Fibroblast of skin of left quadriceps (primary cell): ENCODE measurements at places on chromosomes 2 and 18.

DNA sequence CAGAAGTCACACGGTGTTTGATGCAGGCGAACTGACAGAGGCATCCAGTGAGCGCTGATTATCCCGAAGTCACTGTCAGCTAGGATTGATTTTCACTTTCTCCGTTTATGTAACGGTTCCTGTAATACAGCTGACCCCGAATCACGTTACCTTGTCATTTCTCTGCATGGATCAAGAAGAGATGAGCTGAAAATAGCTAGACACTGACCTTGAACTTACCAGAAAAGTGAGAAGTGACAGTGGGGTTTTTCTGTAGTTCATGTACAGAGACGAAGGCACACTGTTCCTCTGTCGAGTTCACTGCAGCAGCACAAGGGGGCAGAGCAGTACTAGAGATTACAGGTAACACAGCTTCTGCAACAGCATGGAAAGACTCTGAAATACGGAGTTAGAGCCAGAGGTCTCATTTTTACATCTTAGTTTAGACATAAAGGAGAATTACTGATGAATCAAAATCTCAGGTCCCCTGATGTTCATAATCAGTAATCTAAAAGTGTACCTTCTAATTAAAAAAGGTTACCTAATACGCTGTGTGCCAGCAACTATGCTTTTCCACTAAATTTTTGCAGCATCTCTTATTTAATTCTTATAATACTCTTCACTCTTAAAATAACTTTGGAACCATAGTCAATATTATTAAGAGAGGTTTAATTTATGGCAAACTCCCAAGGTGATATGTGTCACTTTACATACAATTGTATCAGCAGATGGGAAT lies 33.1 kb downstream of the ARHGAP15 start:
- DNase-seq, result no peak

- DNase-seq, result no peak
Observed at GRCh38 chr2:197657562-197657961, 17.8 kb downstream of the RFTN2 start.

GRCh38 chr2:62398356-62398755 lies 107.6 kb downstream of the TMEM17 start:
- no peak for DNase-seq

DNA sequence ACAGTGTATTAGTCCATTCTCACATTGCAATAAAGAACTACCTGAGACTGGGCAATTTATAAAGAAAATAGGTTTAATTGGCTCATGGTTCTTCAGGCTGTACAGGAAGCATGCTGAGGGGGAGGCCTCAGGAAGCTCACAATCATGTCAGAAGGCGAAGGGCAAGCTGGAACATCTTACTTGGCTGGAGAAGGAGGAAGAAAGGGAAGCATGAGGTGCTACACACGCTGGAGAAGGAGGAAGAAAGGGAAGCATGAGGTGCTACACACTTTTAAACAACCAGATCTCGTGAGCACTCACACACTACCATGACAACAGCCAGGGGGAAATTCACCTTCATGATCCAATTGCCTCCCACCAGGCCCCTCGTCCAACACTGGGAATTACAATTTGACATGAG lies 95.3 kb upstream of the FAM110C start:
- DNase-seq, result no peak

- DNase-seq, result peak; percentile 34
Observed at GRCh38 chr2:235563056-235563910, 69.4 kb downstream of the AGAP1 start.

GRCh38 chr2:88724643-88725332 lies 33.3 kb downstream of the RPIA start:
- no peak for DNase-seq

DNA sequence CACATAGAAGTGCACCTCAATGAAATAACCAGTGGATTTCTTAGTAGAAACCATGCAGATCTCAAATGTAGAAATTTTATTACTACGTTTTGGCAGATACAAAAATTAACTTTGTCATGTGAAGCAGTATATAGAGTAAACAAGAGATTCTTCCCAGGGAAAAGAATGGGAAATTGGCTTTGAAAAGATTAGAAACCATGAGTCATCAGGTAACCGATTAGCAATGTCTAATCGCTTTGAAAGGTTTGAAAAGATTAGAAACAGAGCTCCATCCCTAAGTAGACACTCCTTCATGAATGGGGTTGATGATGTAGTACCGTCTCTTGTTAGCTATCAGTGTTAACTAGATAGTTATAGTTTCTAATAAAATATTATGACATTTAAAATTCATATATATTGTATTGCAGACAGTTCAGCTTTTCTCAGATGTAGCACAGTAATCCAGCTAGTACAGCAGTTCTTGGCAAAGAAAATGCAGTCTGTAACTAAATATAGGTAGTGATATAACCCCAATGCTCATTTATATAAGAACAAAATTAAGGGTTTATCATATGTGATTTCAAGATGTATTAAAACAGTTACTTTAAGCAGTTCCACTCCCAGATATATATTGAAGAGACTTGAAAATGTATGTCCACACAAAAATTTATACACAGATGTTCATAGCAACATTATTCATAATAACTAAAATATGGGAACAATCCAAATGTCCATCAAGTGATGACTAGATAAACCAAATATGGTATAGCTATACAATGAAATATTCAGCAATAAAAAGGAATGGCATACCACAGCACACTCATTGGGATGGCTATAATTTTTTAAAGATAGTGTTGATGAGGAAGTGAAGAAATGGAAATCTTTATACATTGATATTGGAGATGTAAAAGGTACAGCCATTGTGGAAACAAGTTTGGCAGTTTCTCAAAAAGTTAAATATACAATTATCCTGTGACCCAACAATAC lies 113.9 kb downstream of the PTPN4 start:
- DNase-seq, result peak; percentile 14

DNA sequence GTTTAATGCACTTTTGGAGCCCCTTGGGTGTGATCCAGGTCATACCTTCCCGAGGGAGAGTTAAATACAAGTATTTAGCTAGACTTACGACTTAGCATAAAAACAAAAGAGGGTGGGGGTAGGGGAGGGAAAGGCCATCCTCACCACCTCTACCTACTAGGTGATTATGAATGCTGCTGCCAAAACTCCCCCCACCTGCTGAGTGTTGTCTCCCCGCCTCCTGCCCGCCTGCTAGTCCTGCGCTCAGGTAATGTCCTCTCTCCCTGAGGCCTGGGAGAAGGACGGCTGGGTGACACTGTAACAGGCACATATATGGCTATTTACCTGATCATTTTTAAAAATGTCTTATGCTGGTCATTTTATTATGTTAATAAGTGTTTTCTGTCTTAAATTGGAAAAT lies 3.0 kb upstream of the NCKAP5 start:
- DNase-seq, result no peak

GRCh38 chr2:16248571-16249105 lies 308.3 kb downstream of the MYCN start:
- DNase-seq, result no peak

DNA sequence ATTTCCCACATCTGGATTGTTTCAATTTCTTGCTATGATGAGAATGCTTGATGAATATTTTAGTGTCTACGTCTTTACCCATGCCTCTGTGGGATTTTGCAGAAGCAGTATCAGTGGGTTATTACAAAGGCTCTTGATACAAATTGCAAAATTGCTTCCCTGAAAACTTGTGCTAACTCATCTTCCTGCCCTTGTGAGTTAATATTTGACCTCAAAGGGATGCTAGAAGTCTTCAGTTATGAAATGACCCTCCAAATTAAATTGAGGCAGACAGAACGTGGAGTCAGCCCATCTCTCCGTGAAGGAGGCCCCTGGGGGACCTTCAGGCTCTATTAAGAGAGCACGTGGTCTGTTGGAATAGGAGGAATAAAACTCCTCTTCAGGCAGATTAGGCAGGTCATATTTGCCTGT lies 239.2 kb upstream of the HS6ST1 start:
- DNase-seq, result peak; percentile 76

- DNase-seq, result no peak
Observed at GRCh38 chr2:233402789-233403188, 48.5 kb downstream of the DGKD start.

DNA sequence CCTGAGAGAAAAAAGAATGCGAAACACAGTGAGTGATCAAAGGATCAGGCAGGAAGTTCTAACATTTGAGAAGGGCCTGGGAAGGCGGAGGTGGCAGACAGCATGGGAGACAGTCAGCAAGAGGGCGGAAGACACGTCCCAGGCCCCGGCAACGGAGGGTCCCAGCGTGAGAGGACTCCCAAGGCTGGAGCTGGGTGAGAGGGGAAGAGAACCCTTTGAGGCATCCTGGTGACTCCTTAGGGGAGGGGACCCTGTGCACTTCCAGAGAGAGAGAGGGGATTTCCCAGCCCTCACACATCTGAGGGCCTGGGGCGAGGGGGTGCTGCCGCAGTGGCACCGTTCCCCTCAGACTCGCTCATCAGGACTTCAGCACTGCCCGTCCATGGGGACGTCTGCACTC lies 133.4 kb downstream of the RTP5 start:
- no peak for DNase-seq

- DNase-seq, result no peak
Observed at GRCh38 chr2:86284987-86285386, 52.4 kb downstream of the REEP1 start.

- DNase-seq, result no peak
Observed at GRCh38 chr18:5625076-5625475, 81.3 kb upstream of the EPB41L3 start.

DNA sequence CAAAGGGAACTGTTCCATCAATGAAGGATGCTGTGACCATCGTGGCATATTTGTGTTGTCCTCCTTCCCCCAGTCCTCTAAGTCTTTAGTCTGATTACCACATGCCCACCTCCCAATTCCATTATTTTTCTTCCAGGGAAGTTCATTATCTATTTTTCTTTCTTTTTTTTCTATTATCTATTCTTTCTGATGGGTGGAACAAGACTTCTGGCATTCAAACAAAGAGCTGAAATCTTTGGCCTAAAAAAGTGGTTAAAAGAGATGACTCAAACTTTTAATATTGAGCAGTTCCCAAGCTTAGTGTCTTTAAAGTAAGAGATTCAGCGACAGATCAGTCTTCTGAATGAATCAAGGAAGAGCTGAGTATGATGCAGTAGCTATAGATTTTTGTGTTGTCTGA lies 66.6 kb downstream of the DIS3L2 start:
- DNase-seq, result no peak

DNA sequence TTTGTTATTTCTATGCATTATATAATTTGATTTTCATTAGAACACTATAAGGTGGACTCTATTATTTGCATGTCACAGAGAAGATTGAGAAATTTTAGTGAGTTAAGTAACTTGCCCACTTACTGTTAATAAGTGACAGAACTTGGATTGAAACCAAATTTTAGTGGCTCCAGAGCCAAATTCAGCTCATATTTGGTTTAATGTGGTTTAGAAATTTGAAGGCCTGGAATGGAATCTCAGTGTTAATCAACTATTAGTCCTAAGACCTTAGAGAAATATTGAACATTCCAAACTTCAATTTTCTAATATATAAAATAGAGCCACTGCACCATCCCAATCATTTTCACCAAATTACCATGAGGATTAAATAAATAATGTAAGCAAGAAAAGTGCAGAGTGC lies 281.6 kb downstream of the ZNF385B start:
- no peak for DNase-seq

DNA sequence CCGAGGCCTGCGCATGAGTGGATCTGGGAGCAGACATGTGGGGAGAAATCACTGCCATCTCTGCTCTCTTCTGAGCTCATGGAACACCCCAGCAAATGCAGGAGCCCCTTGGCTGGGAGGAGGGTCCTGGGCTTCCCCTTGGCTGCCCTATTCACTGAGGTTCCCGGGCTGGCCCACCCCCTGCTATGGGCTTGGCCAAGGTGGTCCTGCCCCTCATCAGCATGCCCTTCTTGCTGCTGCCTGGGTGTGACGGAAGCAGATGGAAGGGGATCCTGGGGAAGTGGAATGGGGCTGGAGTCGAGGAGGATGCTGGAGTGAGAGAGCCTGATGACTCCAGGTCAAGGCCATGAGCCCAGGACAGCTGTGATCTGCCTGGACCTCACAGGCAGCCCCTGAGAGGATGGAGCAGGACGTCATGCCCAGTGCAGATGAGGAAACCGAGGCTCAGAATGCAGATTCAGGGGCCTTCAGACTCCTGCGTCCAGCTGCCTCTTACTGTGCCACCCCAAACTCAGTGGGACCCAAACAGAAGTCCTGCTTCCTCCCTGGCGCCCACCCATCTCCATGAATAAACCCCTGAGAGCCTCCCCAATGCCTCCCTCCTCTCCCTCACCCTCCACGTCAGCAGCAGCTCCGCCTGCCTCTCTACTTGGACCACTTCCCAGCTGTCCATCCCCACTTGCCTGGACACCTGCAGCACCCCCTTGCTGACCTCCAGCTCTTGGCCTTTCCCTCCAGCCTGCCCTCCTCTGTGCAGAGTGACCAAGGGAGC lies 4.0 kb downstream of the SNED1 start:
- DNase-seq, result no peak

DNA sequence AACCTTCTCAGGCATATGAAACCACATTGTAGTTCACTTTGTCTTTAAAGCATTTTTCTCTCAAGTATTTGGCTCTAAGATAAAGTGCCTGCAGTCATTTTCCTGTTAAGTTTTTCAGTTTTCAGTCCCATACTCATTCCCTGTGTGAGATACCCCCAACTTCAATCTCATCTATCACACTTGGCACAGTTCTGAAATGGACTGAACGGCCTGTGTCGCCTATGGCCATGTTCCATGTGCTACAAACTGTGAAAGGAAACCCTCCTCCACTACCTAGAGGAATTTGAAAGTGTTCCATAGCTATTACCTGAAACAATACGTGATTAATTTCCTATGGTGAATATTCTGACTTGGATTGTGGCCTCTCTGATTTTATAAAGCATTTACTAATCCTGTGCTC lies 319.1 kb downstream of the CTNNA2 start:
- DNase-seq, result no peak

DNA sequence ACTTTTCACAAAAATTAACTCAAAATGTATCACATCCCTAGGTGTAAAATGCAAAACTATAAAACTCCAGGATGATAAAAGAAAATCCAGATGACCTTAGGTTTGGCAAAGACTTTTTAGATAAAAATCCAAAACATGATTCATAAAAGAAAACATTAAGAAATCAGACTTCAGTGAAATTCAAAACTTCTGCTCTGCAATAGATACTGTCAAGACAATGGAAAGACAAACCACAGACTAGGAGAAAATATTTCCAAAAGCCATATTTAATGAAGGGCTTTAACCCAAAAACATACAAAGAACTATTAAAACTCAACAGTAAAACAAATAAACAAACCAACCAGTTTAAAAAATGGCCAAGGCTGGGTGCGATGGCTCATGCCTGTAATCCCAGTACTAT lies 173.6 kb upstream of the SPOPL start:
- no peak for DNase-seq
